Stimulated activated naive B cell treated with anti-CD40 and anti-IgM and Interleukin-4, amounts not matched to agents 10 μg/mL and 1 μg/mL and 100 μg/mL, for 72 hours (primary cell): ENCODE measurements at places on chromosomes 6 and 20.

DNA sequence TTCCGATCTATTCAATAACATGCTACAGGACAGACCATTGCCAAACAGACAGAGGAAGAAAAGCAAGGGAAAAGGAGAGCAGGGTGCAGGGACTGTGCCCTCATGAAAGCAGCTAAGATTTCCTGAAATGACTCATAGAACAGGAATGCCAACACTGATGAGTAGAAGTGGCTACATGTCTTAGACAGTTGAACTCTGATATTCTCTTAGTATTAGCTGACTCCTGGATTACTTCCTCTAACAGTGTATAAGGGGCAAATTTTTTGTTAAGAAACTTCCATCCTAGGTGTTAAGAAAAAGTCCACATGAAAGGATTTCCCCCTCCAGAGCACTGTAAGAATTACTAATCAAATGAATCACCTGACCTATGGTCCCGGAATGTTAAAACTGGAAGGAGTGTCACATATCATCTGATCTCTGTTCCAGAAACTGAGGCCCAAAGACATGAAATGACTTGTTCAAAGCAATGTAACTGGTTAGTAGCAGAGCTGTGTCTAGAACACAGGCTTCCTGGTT, 224.9 kb downstream of the IBTK start:
- no peak for DNase-seq

- no peak for DNase-seq
Measured at GRCh38 chr20:63029358-63030121, 22.8 kb upstream of the BHLHE23 start.

GRCh38 chr6:113047148-113047547, 700.0 kb downstream of the RFPL4B start:
- no peak for DNase-seq

- no peak for DNase-seq
Measured at GRCh38 chr6:14807130-14807529, 438.7 kb upstream of the JARID2 start.

DNA sequence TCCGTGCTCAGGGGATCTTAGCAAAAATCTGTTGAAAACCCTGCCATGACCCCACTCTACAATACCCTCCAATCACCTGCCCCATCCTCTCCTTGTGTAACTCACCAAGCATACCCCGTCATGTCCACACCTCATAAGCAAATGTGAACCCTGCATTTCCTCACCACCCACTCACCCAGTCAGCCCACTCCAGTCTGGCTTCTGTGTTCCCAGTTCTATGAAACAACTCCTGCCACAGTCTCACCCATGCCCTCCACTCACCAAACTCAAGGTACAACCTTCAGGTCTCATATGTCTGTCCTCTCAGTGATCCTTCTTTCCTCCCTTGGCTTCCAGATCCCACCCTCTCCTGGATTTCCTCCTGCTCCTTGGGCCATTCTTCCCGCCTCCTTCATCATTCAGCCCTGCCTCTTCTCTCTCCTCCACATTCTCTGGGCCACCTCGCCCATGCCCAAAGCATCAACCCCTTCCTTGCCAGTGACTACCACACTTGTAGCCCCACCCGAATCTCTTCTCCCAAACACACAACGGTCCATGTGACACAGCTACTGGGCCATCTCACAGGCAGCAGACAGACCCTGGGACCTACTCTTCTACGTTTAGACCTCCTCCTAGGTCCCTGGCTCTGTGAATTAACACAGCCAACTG, 8.8 kb downstream of the DDRGK1 start:
- DNase-seq: no peak

DNA sequence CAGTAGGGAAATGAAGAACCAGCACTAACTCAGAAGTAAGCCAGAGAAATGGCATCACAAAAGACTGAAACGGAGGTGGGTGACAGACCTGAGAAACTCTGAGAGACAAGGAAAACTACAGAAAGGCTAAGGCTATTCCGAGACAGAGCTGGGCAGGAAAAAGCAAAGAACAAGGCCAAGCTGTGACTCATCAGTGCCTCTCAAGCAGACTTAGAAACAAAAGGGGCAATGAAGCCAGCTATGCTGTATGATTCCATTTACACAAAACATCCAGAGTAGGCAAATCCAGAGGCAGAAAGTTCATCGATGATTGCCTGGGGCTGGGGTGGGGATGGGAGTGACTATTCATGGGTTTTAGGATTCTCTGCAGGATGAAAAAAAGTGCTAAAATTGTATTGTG, 50.0 kb downstream of the SLC23A2 start:
- DNase-seq: no peak

DNA sequence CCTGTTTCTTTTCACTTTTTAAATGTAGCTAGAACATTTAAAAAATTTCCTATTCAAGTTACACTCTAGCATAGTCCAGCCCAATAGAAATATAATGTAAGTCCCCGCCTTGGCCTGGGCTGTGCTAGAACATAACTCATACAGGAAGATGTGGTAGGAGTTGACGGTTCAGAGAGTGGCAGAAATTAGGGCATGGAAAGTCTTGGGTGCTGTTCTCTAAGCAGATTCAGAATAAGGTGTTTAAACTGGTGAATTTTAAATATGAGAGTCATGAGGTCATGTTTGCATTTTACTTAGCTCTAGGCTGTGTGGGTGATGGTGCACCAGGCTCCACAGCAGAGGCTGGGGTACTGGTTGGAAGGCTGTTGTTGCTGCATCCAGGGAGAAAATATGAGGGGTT, 256.5 kb downstream of the FARS2 start:
- DNase-seq: peak; percentile 14

- no peak for DNase-seq
Measured at GRCh38 chr6:25874118-25874517, at the start of gene SLC17A3. TSS of gene SLC17A3 (minus strand) at chr6:25874243. CDS start at chr6:25868387, 5,856 bp downstream.

DNA sequence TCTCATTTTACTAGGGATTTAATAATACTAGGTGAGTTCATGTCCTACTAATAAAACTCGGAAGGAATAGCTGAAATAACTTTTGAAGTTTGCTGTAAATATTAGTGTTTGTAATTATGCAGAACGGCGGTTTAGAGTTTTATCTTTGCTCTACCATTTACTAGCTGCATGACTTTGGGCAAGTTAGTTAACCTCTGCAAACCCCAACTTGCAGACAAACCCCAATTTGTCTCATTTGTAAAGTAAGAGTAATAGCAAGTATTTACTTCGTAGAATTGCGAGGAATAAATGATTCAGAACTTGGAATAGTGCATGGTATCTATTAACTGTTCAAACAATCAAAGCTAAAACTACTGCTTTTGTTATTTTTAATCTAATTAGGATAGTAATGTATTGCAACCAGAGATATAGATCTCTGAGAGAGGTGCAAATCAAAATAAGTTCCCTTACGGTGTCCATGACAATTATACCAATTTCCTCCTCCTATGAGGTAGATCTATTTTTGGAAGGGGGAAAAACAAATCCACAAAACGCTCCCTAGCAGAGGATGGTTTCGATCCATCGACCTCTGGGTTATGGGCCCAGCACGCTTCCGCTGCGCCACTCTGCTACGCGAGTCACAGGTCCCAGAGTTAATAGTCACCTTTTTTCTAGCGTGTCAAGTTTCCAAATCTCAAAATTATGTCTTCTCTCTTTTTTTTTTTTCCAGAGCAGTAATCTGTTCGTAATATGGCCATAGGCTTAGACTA, 35.1 kb upstream of the BTN3A2 start:
- DNase-seq: peak; percentile 25

DNA sequence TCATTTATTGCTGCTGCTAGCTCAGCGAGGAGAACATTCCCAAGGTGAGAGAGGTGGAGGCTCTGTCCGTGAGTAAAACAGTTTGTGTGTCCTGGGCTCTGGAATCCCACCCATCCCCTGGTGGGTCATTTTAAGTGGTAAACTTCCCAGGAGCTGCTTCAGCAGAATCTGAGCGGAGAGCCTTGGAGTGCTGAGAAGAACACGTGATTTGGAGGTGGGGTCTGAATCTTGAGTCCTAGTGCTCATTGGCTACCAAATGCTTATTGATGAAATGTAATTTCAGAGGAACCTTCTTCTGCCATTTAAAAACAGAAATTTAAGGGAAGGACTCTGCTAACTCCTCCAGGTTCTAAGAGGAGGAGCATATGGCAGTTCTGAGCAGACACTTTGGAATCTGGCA, 132.4 kb downstream of the CDH26 start:
- DNase-seq: no peak

GRCh38 chr20:48324744-48325143, 503.1 kb downstream of the PREX1 start:
- DNase-seq: no peak

DNA sequence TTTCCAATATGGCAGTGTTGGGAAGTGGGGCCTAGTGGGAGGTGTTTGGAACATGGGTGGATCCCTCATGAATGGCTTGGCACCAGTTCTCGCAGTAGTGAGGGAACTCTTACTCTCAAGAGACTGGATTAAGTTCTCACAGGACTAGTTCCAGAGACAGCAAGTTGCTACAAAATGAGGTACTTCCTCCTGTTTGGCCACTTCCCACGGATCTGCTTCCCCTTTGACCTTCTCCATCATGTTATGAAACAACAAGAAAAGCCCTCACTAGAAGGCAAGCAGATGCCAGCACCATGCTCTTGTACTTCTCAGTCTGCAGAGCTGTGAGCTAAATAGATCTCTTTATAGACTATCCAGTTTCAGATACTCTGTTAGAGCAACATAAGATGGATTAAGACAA, 3.1 kb downstream of the RSPH3 start:
- DNase-seq: no peak

GRCh38 chr6:61867635-61868034, 418.4 kb downstream of the KHDRBS2 start:
- no peak for DNase-seq

DNA sequence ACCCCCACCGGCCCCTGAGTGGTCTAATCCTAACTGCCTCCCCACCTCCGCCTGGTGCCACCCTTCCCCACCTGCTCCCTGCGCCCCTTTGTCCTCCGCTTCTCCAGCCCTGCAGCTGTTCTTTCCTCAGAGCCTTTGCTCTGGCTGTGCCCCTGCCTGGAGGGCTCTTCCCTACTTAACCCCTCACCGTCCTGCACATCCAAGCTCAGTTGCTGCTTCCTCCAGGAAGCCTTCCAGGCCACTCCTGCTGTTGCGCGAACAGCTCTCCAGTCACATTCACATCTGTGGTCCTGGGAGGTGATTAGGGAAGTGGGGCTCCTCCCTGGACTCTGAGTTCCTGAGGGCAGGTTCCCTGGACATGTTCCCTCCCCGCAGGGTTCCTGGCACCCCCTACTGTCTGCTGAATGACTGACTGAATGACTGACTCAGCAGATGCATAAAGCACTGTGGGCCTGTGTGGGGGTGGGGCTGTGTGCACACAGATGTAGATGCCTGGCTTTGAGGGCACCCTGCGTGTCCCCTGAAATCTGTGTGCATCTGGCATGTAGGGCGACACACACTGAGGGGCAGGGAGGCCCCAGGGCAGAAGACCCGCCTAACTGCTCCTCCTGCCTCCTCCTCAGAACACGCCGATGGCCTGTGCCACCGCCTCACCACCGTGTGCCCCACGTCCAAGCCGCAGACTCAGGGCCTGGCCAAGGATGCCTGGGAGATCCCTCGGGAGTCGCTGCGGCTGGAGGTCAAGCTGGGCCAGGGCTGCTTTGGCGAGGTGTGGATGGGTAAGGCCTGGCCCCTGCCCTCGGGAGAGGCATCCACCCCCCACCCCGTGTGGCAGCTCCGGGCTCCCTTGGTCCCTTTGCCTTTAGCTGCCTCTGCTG, 51.4 kb downstream of the SRC start:
- DNase-seq: no peak

GRCh38 chr20:23022849-23023248, 12.3 kb upstream of the SSTR4 start:
- DNase-seq: no peak

- no peak for DNase-seq
Measured at GRCh38 chr6:52553158-52553557, 23.7 kb downstream of the TRAM2 start.

DNA sequence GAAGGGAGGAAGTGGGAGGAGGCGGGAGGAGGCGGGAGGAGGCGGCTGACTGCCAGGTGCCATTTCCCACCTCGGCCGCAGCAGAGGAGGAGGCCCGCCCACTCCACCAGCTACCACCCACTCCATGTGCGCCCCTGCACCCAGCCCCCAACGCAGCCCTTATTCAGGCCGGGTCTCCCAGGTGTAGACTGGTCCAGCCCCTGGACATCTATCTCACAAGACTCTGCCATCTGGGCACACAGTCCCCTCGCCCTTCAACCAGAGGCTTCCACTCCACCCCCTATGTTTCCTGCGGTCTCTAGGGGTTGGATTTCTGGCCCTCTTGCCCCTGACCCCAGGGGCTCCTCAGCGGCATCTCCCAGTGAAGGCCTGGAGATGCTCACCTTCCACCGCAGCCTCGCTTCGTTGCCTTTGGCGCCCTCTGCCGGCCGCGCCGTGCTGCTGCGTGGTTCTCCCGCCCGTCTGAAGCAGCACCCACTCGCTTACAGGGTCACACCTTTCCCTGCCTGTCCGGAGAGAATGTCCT, 32.6 kb upstream of the FAM83D start:
- DNase-seq: peak; percentile 78

DNA sequence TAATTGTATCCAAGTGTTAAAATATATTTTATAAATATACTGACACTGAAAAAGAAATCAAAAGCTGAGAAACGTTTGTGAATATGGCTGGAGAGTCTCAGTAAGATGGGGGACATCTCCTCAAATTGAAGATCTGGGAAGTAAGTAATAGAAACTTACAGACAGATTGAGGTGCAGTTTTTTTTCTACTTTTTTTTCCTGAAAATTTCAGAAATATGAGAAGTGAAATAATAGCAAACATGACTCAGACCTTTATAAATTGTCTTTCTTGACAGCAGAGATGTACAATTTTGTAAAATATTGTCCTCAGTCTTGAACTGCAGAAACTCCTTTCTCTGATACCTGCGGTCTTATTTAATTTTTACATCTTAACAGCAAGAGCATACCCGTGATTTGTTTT, 347.1 kb downstream of the UTRN start:
- DNase-seq: no peak

- no peak for DNase-seq
Measured at GRCh38 chr6:82442061-82442719, 78.6 kb downstream of the TPBG start.

GRCh38 chr20:1800777-1801176, 94.4 kb upstream of the SIRPA start:
- DNase-seq: no peak

DNA sequence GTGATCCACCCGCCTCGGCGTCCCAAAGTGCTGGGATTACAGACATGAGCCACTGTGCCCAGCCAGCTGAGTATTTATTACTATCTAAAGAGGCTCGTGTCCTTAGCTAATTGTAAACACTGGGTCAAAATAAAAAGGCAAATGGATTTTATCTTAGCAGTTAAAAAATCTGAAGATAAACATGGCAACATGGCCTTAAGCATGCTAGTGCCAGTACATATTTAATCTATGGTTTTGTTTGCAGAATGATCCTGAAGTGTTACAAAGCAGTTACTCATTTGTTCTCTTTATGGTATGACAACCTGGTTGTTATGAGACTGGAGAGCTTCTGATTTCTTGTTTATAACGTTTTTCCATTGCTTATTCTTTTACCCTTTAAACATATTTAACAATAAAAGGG, 3.9 kb upstream of the KIAA0408 start:
- DNase-seq: no peak

- no peak for DNase-seq
Measured at GRCh38 chr6:11585426-11586016, 48.0 kb downstream of the TMEM170B start.

- no peak for DNase-seq
Measured at GRCh38 chr6:73367761-73368355, 1.8 kb downstream of the OOEP start.

- no peak for DNase-seq
Measured at GRCh38 chr20:51750037-51750769, 18.0 kb downstream of the ATP9A start.

- no peak for DNase-seq
Measured at GRCh38 chr6:36834576-36835341, 4.5 kb downstream of the CPNE5 start.

GRCh38 chr6:125558241-125558843, 191.1 kb upstream of the HEY2 start:
- no peak for DNase-seq
